ENCODE measurements at places on chromosomes 12 and 14.

DNA sequence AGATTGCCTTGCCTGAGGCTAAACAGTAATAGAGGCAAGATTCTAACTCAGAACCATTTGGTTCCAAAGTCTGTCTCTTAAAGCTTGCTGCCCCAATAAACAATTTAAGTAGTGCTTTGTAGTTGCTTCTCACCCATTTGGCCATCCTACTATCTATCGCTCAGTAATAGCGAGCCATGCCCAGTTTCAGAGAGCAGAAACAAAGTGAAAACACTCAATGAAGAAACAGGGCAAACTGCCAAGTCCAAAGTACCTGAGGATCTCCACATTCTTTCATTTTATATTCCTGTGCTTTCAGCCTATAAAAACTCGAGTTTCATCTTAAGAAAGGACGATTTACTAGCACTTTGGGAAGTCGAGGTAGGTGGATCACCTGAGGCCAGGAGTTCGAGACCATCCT lies 103.3 kb upstream of the BBS10 start:
- DNase-seq: no peak

- no peak for DNase-seq
Observed at GRCh38 chr14:80658733-80659132, 282.8 kb downstream of the CEP128 start.

GRCh38 chr12:97200181-97200580 lies 262.4 kb upstream of the RMST start:
- no peak for DNase-seq

DNA sequence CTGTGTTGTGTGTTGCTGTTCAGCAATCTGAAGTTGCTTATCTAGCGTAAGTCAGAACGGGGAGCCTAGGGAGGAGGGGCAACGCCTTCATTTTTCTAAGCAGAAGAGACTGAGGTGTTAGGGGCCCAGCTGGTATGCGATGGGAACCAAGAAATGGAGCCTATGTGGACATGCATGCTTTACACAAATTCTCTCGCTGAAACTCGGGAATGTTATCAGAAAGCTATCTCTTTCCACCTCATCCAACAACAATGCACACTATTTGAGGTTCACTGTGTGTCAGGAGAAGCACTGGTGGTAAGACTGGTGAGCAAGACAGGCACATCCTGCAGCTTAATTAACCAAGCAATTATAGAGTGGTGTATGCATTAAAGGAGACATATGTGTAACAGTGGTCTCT lies 89.7 kb downstream of the NRXN3 start:
- DNase-seq: no peak

- no peak for DNase-seq
Observed at GRCh38 chr12:98769068-98769467, 124.0 kb downstream of the APAF1 start.

GRCh38 chr12:56087220-56087619 lies 7.3 kb downstream of the ERBB3 start:
- DNase-seq: no peak

- DNase-seq: no peak
Observed at GRCh38 chr12:69243099-69244084, 4.0 kb downstream of the CPSF6 start.

DNA sequence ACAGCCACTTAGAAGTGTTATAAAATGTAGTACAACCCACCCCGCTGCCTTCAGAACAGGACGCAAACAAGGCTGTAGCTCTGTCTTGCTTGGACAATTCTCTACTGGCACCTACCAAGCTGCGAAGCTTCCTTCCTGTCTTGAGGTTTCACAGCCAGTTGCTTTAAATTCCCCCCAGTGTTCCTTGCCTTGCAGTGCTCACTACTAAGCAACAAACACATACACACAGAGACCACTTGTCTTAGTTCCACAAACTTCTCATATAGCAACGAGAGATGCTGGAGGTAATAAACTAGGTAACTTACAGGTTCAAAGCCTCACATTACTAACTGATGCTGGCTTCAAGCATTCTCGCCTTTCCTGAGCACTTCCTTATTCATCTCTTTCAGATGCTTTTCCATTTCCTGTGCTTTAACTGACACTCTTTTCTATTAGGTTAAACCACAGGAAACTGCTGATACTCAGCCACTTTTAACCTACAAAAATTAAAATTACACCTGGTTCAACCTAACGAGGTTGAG lies 91.5 kb upstream of the PTGDR start:
- DNase-seq: no peak

DNA sequence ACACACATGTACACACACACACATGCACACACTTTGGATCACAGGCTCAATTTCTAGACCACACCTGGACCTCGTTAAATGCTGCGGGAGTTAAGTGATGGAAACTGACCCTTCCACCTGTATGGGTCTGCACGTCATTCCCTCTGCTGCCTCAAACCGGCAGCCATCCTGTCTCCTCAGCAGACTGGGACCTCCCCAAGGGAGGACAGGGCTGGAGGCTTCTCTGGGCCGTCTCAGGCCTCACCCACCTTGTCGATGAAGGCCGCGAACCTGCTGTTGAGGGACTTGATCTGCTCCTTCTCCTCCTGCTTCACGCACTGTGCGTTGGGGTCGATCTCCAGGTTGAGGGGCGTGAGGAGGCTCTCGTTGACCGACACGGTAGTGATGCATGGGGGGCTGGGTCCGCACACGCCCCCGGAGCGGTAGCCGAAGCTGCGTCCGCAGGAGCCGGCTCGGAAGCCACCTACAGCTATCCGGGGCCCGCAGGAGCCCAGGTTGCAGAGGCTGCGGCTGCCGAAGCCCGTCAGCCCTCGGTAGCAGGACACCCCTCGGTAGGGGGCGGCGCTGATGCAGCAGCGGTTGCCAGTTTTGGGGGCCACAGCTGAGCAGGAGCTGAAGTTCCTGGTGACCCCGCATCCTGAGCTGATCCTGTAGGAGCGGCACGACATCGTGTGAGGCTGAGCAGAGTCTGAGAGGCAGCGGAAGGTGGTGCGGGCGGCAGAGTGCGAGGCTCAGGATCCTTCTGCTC lies at the start of gene KRT85:
TSS of gene KRT85 (minus strand) at position 744 of the 748 bp plus-strand sequence. CDS start at position 668, 76 bp downstream.
- DNase-seq: no peak

GRCh38 chr12:113049976-113050742 lies 6.4 kb upstream of the DTX1 start:
- DNase-seq: no peak

- DNase-seq: no peak
Observed at GRCh38 chr12:52806821-52807543, 6.9 kb downstream of the KRT4 start.

DNA sequence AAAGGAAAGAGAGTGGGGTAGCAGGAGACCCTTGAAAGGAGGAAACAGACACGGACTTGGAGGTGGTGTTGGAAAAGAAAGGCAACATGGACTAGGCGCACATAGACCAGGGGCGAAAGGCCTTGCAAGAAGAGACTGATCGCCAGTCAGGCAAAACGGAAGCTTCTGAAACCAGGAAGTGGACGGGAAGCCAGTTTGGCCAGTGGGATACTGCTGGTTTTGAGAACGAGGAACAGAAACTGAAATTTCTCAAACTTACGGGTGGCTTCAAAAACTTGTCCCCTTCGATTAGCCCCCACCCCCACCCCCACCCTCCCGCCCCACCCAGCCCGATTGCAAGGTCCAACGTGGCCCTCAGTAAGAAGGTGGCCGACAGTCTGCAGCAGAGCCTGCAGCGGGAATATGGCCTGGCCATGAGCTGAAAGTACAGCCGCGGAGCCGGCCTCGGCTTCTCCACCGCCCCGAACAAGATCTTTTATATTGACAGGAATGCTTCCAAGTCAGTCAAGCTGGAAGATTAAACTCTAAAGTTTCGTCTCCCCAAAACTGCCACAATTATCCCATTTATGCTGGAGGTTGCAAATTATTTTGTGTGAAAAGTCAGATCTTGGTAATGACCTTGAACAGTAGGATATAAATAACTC lies 364.7 kb downstream of the BCAT1 start:
- no peak for DNase-seq

DNA sequence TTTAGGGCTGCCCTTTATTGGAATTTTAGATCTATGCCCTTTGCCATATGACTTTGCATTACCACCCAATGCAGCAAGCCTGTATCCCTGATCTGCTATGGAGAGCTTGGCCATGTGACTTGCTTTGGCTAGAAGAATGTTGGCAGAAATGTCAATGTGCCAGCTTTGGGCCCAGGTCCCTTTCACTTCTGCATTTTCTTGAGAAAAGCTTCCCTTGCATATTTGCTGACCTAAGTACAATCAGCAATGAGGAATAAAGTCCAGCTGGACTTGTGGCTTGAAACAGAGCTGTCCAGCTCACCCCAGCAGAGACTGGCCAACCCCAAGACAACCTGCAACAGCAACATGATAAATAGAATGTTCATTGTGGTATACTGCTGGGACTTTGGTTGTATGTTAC lies 135.9 kb downstream of the PAH start:
- no peak for DNase-seq

DNA sequence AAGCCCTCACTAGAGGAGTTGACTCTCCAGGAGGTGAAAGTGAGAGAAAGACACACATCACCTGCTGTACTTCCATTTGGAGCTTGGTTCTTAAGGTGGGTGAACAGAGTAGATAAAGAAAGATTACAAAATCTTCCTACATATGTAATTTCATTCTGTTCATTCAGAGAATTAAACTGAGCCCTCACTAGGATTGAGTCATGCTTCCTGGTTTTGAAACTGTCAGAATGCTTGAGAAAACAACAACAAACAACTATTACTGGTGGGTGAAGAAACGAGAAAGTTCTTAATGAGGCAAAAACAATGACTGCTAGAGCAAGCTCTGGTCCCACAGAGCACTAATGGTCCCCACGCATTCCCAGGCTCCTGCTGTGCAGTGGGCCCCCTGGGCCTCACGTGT lies 841.7 kb downstream of the VRK1 start:
- DNase-seq: no peak

DNA sequence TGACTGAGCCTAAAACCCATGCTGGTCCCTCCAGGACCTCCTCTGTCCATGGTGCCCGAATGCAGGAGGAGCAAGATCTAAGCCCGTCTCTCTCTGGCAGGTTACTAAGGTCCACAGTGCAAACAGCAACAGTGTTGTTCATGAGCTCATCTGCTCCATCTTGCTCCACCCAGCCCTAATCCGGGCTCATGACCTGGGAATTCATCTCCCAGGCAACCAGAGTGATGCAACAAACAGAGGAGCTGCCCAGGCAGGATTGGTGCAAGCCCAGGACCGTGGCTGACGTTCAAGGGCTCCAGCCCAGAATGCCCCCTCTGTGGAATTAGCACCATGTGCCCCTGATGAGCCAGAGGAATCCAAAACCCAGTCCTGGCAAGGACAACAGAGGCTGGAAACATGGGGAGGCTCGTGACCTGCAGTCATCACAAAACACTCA lies 29.9 kb downstream of the HSPB8 start:
- no peak for DNase-seq

DNA sequence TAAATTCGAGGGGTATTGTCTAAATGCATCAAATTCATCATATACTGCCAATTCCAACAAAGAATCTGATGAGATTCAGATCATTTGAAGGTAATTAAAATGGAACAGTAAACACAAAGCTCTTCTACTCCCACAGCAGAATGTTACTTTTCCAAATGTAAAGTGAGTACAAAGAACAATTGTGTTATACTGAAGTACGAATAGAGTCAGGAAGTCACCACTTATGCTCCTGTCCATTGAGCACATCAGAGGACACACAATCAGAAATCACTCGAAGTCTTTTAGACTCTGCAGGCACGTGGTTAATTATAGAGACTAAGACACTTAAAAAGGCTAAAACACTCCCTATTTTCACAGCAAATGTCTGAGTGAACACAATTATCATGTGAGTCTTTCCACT lies 388.5 kb upstream of the MIS18BP1 start:
- no peak for DNase-seq

Data from GM12891 (cell line).